HT-29 (cell line): ENCODE measurements at places on chromosomes 2 and 18. TPM values are rescaled to one million over a fixed set of nuclear protein-coding genes. Genes with fewer than 3 reads are reported as not detected.

MBD5 gene
- 9.2 and 14.1 TPM in 2 replicates for total RNA-seq

TDRD15 gene
- total RNA-seq = not detected in 2 replicates

LYPD6B gene
- 2.1 and 3.1 TPM in 2 replicates for total RNA-seq

CRIM1 gene
- total RNA-seq = 14.6 and 21.7 TPM in 2 replicates

ACVR1C gene
- 0.03 TPM in 2 replicates for total RNA-seq

POMC gene
- not detected in 2 replicates for total RNA-seq

SKA1 gene
- 7.7 and 9.4 TPM in 2 replicates for total RNA-seq

ABCB11 gene
- 0.08 TPM in 1 of 2 replicates, not detected in the other for total RNA-seq

ZNF236 gene
- 4.5 and 6.6 TPM in 2 replicates for total RNA-seq

FAM110C gene
- total RNA-seq = 33.7 and 33.9 TPM in 2 replicates

RAD51AP2 gene
- total RNA-seq = not detected in 2 replicates
